Breast epithelium (tissue), 4 donors: ENCODE measurements at places on chromosomes 7 and 10.

GRCh38 chr10:47354165-47354564 lies 6.0 kb downstream of the RBP3 start:
- no peak for DNase-seq

DNA sequence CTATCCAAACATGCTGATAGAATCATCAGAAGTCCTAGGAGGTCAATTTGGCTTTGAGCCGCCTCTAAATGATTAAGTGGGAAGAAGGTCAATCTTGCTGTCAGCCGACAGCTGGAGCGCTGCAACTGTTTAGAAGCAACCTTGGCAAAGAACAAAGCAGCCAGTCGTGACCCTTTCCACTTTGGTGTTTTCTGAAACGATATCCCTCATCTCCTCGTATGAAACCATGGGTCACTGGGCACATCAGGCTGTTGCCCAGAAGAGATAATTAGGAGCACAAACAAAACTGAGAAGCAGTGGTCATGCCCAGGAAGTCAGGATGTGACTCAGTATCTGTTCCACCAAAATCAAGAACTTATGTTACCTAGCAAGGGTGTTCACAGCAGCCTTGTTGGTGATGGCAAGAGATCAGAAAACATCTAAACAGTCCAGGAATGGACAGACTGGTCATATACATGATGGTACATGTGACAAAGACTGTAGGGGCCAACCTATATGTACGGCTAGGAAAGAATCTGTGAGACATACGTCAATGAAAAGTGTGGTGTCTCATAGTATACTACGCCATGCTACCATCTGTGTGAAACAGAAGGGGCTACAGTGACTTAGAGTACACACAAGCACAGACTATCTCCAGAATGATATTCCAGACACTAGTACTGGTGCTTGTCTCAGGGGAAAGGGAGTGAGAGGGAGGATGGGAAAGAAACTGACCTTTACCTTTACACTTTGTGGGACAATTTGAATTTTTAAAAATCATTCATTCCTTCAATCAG lies 22.4 kb downstream of the STN1 start:
- no peak for DNase-seq

DNA sequence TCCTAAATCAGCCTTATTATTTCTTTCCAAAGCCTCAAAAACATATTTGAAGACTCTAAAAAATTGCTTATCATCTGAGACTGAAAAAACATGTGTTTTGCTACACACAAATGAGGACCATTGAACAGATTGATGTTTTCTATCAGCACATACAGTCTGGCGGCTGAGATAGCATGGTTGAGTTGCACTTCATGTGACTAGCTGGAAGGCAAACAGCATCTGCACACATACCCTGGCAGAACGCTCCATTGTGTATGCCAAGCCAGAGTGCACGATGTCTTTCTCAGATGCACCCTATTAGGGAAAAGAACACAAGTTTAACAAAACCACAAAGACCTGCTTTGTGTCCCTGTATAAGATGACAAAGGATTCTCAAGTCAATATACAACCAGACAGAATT lies 33.0 kb downstream of the FAM25A start:
- no peak for DNase-seq

GRCh38 chr10:131689486-131689885 lies 211.3 kb upstream of the PPP2R2D start:
- DNase-seq: no peak

DNA sequence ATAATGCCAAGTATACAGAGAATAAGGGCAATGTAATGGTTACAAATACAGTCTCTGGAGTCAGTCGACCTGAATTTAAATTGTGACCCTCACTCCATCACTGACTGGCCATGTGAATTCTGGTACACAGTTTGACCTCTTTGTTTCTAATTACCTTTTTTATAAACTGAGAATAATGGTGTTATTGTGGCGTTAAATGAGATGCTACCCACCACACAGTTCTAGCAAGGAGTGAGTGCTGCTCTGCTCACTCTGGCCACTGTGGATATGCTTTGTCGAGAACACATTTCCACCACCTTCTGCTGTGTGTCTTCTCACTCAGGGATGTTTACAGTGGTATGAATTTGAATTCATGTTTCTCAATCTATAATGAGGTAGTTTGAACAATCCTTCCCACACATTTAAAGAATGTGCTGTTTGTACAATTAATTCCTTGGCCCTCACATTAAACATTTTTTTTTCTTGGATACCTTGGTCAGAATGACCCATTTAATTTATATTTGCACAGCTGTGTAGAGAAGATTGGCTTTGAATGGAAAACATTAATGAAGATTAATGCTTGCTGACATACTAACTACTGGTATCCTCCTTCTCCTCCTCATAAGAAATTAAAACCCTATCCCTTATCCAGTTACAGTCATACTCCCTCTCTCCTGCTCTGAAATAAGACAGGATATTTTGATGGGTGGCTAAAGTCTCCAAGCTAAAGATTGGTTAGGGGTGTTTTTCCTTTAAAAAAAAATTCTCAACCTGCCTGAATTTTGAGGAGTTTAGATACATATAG lies 42.4 kb downstream of the PLCE1 start:
- no peak for DNase-seq

DNA sequence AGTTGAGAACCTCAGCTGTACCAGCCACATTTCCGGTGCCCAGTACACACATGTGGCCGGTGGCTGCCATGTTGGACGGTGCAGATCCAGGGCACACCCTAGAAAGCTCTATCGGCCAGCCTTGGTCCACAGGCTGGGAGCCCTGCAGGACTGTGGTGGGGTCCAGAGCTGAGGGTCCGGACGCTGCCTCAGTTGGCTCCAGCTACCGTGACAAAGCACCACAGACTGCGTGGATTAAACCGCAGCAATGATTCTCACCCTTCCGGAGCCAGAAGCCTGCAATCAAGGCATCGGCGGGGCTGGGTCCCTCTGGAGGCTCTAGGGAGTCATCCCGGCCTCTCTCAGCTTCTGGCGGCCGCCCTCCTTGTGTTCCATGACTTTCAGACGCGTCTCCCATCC lies 50.1 kb downstream of the PDGFA start:
- DNase-seq: peak; percentile 5

DNA sequence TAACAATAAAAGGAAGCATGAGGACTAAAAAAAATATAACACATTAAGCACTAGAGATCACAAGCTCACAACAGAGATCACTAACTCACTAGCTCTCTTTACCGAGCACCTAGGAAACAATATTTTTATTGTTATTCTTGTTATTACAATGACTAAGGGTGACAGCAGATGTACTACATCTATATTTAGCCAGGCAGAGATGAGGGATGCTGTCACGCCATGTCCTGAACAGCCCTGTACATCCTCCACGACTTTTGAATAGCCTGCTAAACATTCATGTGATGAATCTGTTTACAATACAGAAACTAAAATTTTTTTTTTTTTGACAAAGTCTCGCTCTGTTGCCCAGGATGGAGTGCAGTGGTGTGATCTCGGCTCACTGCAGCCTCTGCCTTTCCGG lies 22.7 kb downstream of the FAM133B start:
- no peak for DNase-seq

- no peak for DNase-seq
Measured at GRCh38 chr10:98135222-98135899, 904 bp downstream of the R3HCC1L start.

- no peak for DNase-seq
Measured at GRCh38 chr7:90552521-90552920, 43.6 kb upstream of the CDK14 start.
